ENCODE measurements at places on chromosomes 3 and 15.

- DNase-seq = no peak
Measured at GRCh38 chr3:119794401-119794800, 12.5 kb downstream of the NR1I2 start.

DNA sequence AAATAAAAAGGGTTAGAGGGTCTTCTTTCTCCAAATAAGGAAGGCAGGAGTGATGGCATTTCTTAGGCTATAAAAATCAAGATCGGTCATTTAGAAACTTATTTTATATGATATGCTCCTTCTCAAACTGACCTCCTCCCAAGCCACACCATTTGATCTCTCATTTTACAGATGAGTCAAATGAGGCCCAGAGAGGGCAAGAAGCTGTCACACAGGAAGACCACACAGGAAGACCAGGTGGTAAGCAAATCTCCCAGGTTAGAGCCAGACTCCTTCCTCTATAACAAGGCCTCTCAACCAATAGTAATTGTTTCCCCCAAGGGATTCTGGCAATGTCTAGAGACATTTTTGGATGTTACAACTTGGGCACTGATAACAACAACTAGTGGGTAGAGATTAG, 13.8 kb downstream of the TLE3 start:
- no peak for DNase-seq

- no peak for DNase-seq
Measured at GRCh38 chr3:74106925-74107324, 482.2 kb upstream of the PDZRN3 start.

DNA sequence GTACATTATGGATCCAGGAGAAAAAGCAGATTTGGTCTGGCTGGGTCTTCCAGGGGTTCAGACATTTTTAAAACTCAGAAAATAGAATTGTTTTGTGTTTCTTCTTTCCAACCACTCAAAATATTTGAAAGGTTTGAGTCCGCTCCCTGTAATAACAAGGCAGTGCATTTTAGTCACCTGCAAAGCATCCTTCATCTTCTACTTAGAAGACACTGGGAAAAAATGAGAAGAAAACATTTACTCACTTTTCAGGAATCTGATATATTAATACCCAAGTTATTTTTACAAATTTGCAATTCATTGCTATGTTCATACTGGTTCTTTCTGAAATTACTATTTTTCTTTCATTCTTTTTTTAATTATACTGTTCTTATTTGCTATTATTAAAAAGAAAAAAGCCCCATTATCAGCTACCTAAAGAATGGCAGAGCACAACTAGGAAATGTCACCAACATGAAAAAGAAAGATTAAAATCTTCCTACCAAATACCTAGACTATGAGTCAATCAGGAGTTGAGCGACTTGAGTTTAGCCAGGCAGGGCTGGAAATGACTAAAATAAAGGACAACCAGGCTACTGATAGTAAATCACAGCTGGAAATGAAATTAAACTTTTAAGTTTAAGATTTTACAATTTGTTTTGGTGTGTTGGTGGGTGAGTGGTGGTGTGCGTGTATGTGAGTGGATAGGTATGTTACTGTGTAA, 280.3 kb upstream of the THBS1 start:
- no peak for DNase-seq

All from NCI-H1092 treated with DMSO at 0.1 percent for 48 hours (cell line).